ENCODE measurements at places on chromosomes 13 and 19.

- no peak for DNase-seq
Measured at GRCh38 chr19:34187011-34187410, 14.7 kb downstream of the LSM14A start.

GRCh38 chr13:30561511-30561910 lies 56.2 kb upstream of the USPL1 start:
- DNase-seq: no peak

GRCh38 chr13:62113179-62113578 lies 697.5 kb upstream of the PCDH20 start:
- DNase-seq: no peak

DNA sequence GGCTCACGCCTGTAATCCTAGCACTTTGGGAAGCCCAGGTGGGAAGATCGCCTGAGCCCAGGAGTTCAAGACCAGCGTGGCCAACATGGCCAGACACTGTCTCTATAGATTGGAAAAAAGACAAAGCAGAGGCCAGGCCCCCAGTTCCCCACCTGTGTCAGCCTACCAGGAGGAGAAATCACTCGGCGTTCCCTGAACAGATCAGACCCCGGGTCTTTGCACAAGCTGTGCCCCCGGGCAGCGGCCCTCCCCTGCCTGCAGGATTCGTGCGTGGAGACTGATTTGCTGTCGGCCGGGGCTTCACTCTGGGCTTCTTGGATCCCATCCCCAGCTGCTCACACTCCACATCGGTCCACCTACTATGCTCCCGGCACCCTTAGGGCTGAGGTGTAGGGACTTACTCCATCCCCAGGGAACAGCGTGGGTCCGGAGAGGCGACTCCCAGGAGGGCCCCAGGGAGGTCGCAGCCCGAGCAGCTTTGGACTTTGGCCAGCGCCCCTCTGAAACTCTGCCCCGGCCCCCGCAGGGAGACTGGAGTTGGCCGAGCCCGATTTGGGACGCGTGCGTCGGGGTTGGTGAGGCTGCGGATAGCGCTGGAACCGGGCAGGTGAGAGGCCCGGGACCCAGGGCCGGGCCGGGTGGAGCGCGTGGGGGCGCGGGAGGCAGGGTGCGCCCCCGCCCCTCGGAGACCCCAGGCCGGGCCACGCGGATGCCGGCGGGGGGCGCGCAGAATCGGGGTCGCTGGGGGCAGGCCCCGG lies 515 bp upstream of the EFNA2 start:
- DNase-seq: no peak

DNA sequence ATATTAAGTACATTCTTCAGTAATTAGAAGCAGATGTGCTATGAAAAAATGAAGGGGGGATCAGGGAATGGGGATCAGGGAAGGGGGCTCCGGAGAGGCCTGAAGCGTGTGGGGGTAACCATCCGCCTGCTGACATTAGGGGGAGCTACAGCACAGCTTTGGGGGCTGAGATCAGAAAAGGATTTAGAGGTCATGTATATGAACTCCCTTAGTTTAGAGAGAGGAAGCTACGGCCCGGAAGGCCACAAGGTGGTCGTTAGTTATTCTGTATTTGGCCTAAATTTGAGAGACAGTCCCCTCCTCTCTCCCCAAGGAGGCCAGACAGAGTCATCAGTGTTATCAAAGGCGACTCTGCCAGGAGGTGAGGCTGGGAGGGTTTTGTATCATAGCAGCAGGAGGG lies 99.0 kb downstream of the TM9SF2 start:
- DNase-seq: no peak

DNA sequence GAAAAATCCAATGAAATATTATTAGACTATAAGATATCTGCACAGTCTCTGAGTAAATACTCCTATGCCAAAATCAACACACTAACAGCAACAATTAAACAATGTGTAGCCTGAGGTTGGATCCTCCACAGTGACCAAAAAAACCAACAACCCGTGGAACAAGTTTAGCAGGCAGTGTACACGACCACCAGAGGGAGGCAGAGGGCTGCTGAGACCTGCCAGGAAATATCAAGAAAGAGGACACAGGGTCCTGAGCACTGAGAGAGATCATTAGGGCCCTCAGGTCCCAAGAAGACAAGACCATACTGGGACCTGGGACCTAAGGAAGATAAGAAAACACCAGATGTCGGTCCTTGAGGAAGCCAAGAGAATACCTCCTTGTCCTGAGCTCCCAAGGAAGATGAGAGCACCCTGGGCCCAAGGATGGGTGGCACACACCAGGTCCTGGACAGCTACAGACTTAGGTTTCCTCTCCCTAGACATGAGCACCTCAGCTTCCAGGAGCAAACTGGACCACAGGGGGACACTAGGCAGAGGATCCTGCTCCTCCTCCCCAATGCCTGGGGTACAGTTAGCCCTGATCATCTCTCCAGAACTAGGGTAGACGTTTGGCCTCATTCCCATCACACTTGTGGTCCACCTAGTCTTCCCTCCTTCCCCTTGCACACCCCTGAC lies 822 bp upstream of the ZNF274 start:
- peak; percentile 37 for DNase-seq

DNA sequence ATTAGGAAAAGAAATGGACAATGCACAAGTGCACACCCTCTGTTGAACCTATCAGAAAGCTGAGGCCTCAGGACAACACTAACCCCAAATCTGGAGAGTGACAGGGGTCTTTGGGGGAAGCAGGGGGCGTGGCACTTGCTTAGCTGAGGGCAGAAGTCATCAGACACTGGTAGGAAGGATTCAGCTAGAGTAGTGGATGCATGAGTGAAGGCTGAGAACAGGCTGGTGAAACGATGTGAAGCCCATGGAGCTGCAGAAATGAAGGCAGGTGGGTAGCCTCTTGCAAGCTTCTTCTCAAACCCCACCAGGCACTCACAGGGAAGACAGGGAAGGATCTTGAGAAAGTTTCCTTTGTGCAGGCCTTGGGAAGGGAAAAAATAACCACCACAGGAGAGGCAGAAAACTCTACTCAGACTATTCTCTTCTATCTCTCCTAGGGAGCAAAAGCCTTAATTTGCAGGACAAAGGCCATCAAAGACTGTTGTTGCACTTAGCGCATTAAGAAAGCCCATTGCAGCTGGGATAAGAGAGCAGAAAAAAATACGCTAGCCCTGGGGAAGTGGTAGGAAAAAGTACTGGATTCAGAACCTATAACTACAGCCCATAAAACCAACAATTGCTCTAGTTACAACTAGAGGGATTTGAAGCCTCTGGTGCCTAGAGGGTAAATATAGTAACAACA lies 193.3 kb upstream of the ZNF536 start:
- DNase-seq: no peak

DNA sequence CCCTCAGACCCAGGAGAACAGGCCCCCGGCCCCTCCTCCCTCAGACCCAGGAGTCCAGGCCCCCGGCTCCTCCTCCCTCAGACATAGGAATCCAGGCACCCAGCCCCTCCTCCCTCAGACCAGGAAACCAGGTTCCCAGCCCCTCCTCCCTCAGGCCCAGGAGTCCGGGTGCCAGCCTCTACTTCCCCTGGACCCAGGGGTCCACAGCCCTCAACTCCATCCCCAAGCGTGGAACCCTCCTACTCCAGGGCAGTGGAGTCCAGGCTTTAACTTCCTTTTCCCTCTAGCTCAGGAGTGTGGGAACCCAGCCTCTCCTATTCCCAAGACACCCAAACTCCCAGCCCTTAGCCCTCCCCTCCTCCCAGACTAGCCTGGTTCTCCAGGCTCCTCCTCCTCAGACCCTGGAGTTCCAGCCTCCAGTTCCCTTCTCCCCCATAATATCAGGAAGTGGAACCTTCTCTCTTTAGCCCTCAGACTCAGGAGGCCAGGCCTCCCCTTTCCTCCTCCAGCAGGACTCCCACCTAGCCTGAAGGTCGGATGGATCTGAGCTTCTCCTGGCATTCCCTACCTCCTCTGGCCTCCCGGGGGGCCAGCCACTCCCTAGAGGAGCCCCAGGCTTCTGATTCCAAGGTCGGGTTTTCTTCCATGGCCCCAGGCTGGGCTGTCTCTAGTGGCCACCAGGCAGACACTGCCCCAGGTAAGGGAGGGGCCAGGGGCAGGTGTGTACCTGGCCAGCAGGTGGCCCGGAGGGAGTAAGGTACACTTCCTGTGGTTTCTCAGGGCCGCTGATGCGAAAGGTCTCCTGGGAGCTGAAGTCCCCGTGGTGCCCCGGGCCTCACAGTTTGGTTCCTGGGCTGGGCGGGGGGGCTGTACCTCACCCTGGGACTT lies at the start of gene TMC4:
TSS of gene TMC4 (minus strand) at position 690 of the 888 bp plus-strand sequence. CDS start at position 647, 43 bp downstream.
- no peak for DNase-seq

GRCh38 chr19:34041925-34042521 lies 130.3 kb upstream of the LSM14A start:
- DNase-seq: peak; percentile 55

DNA sequence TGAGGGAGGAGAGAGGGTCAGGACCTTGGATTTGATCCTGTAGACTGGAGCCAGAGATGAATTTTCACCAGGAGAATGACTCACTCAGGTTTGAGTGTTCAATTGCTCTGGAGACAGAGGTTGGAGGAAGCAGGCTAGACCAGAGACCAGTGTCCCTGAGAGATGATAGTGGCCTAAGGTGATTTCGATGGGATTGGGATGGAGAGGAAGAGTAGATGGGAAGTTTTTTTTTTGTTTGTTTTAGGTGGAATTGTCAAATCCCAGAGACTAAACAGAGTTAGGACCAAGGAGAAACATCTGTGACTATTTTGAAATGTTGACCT lies 2.3 kb downstream of the CEBPG start:
- DNase-seq: no peak

GRCh38 chr13:110697842-110698241 lies 8.1 kb downstream of the CARS2 start:
- DNase-seq: no peak

- DNase-seq: no peak
Measured at GRCh38 chr19:6730153-6730804, 7.1 kb downstream of the GPR108 start.

DNA sequence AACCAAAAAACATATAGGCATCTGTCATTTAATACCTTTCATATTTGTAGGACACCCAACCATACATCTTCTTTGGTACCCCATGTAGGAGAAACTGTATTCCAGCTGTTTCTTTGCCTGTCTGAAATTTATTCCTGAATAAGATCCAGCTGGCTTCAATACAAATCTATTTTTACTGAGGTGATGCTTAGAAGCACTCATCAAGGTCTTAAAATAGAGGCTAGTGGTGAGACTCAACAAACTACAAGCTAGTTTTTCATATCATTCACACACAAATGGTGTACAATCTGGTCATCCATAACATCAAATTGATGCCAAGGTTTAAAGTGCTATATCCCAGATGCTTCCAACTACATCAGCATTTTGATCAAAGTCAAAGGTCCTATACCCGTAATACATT lies 1071.3 kb upstream of the MIR17HG start:
- no peak for DNase-seq

DNA sequence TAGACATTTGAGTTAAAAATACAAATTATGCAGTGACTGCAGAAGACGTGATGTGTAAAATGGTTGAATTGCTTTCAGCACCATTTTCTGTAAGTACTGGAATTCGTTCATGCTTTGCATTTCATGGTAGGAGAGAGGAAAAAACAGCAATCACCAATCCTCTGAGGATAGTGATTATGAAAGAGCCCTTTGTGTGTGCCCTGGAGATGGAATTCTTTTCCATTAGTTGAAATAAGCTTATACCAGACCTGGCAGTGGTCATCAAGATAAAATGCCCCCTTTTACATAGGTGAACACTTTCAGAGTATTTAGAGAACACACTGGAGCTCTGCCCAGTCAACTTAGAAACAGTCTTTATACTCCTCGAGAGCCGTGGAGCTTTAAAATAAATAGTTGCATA lies 1.7 kb downstream of the CNMD start:
- no peak for DNase-seq

DNA sequence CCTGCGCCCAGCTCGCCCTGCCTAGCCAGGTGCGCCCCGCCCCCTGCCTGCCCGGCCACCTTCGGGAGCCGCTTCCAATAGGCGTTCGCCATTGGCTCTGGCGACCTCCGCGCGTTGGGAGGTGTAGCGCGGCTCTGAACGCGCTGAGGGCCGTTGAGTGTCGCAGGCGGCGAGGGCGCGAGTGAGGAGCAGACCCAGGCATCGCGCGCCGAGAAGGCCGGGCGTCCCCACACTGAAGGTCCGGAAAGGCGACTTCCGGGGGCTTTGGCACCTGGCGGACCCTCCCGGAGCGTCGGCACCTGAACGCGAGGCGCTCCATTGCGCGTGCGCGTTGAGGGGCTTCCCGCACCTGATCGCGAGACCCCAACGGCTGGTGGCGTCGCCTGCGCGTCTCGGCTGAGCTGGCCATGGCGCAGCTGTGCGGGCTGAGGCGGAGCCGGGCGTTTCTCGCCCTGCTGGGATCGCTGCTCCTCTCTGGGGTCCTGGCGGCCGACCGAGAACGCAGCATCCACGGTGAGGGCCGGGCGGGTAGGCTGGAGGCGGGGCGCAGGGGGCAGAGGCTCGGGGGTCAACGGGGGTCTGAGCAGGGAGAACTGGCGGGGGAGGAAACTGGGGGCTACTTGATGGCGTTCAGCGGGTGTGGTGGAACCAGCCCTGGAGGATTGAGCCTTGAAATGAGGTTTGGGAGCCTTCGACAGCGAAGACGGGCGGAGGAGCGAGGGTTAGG lies at the start of gene SPINT2:
TSS of gene SPINT2 (plus strand) at position 88 of the 727 bp plus-strand sequence. CDS start at position 408, 320 bp downstream.
- peak; percentile 38 for DNase-seq

DNA sequence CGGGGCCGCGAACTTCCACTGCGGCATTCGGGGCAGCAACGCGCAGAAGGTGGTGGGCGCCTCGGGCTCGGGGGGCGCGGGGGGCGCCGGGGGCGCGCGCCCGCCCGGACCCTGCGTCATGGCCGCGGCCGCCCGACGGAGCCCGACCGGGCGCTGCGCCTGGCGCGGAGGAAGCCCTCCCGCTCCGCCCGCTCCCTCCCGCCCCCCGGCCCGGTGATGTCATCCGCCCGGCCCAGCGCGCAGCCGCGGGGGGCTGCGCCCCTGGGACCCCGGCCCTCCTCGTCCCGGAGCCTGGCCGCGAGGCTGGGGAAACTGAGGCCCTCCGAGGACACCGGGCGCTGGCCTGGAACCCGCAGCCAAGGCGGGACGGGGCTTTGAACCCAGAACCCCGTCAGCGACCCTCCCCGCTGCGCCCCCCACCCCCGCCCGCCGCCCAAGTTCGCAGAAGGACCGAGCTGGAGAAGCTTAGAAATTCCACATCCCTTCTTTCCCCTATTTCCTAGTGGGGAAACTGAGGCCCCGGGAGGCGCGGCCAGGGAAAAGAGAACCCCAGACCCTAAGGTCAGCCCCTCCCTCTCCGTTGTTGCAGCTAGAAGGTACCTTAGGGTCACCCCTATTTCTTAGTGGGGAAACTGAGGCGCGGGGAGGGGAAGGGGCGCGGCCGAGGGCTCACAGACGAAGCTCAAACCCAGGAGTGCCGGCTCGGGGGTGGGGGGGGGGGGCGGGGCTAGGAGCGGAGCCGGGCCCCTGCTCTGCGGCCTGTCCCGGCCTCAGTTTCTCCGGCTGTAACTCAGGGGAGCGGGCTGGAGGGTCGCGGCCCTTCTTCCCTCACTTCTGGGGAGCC lies at the start of gene SHC2:
TSS of gene SHC2 (minus strand) at position 157 of the 844 bp plus-strand sequence. CDS start at position 120, 37 bp downstream.
- DNase-seq: no peak

GRCh38 chr13:45206340-45206739 lies 5.5 kb upstream of the KCTD4 start:
- DNase-seq: no peak

GRCh38 chr13:112324116-112324515 lies 52.0 kb upstream of the SPACA7 start:
- no peak for DNase-seq

GRCh38 chr19:29811125-29812079 lies at the start of gene CCNE1:
Gene CCNE1, plus strand, starts transcription at chr19:29811991. Its CDS starts 565 bp downstream, at chr19:29812556.
- peak; percentile 94 for DNase-seq

GRCh38 chr13:44903574-44903985 lies 85.7 kb downstream of the NUFIP1 start:
- no peak for DNase-seq

Measured in CD4-positive, alpha-beta T cell treated with Interleukin-6 at 100 ng/mL for 8 hours (primary cell).